Activated naive CD4-positive, alpha-beta T cell (primary cell): ENCODE measurements at places on chromosomes 1 and 21.

DNA sequence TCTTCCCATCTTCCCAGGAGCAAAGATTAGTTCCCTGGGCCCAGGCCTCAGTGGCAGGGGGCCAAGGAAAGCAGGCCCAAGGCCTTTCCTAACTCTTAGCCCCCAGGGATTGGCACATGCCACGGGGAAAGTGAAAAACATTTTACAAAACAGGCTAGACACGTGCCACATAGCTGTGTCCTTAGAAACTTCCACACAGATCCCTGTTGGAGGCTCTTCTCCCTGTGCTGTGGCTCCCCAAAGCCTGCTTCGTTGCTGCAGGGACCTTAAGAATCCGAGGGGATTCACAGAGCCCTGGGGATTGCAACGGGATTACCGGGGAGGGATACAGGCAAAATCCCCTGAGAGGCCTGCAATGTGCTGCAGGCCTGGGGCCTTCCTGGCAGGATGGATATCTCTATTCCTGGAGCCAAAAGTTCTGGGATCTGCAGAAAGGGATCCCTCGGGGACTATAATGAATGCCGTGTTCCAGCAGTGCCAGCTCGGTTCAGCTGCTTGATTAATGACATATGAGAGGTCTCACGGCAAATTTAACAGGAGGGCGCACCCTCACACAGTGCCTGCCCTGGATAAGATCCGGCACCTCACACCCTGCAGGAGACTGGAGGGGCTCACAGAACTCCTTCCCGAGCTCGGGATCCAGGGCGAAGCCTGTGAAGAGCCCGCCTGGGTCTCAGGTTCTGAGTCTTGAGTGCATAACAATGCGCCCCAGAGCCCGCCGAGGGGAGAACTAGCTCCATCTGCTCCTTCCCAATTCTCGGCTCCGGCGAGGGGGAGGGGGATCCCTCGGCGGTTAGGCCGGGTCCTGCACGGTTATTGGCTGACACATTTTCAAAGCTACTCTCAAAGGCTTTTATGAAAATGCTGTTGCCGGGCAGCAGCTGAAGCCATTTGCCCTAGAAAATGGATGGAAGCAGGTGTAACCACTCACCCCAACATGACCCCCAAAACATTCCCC is 15.3 kb upstream of the RGS8 start:
- no peak for DNase-seq

GRCh38 chr1:71930511-71930910 is 351.8 kb downstream of the NEGR1 start:
- DNase-seq = no peak

DNA sequence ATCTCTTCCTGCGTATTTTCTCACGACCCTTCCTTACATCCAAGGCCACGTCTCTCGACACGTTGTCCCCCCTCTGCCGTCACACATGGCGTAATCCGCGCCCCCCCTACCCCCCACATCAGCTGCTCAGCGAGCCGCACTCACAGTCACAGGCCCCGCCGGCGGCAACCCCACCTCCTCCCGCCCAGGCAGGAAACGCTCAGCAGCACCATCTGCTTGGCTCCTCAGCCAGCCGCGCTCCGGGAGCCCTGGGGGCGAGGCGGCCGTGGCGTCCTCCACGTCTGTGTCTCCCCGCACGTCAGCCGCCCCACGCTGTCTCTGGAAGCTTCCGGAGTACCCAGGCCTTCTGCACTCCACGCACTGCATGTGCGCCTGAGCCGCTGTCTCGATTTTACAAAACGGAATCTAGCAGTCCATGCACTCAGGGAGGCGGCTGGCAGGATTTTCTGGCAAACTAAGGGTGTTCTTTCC is 64.6 kb downstream of the SIK1 start:
- peak; percentile 56 for DNase-seq

GRCh38 chr1:15231714-15232201 is 15.3 kb upstream of the FHAD1 start:
- no peak for DNase-seq

DNA sequence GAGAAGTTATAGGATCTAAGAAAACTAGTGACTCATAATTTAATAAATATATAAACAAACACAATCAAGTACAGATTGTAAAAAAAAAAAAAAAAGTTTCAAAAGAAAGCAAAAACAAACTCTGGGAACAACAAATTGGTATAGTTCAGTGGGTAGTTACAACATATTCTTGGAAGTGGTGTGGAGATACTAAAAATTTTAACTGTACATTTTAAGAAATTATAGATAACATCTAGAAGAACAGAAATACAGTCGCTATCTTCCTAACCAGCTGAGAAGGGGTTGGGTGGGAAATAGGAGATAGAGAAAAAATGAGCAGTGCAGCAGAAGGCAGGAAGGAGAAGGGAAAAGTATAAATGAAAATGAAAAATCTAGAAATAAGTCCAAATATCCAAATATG is 70.5 kb downstream of the LRRC8C start:
- DNase-seq = no peak

GRCh38 chr21:43302769-43303168 is 124.2 kb downstream of the SIK1 start:
- DNase-seq = no peak

GRCh38 chr1:112312879-112313278 is 83.1 kb upstream of the CTTNBP2NL start:
- DNase-seq = no peak

DNA sequence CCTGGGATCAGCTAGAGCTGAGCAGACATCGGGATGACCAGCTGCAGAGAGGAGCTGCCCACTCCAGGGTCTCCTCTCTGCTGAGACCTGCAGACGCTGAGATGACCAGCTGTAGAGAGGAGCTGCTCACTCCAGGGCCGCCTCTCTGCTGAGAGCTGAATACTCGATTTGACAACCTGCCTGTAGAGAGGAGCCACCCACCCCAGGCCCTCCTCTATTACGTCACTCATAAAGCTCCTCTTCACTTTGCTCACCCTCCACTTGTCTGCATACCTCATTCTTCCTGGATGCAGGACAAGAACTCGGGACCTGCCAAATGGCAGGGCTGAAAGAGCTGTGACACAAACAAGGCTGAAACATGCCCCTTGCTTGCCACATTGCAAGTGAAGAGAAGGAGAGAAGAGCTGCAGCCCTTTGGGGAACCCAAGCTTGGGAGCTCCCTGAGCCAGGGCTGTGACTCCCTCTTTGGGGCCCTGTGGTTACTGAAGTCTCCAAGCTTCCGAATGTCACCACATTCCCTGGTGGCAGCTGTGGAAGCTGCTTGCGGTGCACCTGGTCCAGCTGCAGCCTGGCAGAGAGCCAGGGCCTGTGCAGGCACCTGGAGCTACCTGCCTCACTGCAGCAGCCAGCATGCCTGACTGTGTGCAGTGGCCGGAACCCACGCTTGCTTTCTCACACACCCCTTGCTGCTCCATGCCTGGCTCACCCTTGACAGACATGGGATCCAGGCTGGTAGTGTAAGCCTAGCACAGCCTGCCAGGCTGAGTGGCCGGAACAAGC is 59.6 kb downstream of the CC2D1B start:
- DNase-seq = no peak

- DNase-seq = no peak
Observed at GRCh38 chr1:9183441-9183840, 51.1 kb upstream of the H6PD start.

GRCh38 chr1:74652711-74653139 is 20.9 kb downstream of the ERICH3 start:
- no peak for DNase-seq

GRCh38 chr1:40648200-40648599 is 17.3 kb downstream of the RIMS3 start:
- DNase-seq = no peak

DNA sequence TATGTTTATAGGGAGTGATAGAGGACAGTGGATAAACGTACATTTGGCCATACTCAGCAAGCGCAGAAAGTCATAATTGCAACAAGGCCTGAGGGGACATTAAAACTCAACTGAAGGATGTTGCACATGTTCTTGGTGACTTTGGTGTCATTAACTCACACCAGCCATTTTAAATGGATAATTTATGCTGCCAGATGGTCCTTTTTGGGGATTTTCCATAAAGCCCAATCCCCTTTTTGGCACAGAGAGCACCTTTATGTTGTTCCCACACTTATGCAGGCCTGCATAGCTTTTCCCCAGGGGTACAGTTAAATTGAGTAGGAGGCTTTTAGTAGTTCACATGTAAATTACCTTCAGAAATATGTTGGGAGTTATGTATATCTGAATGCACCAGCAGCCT is 279.6 kb downstream of the NFIA start:
- no peak for DNase-seq

DNA sequence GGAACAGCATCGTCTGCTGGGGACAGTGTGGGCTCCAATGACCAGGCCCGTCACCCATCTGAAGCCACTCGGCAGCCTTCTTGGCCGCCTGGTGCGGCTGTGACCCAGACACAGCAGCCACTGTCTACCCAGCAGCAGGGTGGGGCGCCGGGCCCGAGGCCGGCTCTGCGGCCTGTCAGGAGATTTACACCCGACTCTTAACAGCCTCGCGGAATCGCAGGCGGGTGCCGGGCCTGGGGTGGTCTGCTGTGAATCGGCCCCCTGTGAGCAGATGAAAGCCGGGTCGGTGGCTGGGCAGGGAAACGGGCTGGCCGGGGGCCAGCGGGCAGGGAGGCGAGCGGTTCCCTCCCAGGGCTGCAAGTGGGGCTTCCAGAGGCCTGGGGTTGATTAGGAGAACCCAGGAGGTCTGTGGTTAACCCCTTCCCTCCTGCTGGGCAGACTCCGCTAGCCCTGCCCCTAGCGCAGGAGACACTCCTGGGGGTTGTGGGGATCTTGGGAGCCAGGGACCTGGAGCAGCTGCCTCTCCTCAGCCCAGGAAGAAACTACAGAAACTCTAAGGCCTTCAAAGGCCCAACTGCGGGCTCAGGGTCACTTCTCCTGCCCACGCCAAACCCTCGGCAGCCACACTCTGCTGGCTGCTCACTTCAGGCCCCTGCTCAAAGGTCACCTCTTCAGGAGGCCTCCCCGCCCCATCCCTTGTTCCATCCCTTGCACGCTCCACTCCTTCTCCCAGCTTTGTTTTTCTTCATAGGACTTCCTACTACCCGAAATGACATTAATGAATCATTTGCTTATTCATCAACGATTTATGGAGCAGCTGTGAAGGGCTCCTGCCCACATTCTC is 15.6 kb downstream of the RUNX3 start:
- no peak for DNase-seq

DNA sequence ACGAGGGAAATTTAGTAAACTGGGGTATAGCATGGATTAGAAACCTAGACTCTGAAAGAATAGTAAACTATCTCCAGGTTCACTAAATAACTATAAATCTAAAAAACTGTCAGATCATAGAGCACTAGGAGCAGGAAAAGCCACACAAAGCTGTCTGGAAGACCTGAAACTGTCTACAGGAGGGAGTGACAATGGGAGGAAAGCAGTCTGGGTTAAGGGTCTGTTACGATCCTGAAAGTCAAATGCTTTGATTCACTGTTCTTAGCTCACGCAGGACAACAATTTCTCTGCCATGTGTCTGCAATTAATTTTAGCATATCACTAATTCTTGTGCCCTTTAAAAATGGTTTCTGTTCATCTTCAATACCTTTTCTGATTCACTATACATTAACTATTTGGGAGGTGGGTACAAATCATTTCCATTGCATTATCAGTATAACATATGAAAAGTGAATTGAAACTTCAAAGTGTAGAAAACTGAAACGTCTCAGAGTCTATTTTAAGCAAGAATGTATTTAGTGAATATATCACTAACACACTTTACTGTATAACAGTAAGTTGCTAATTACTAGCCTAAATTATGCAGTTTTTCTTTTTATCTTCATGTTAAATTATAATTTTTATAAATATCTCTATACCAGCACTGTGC is 18.4 kb downstream of the CEP170 start:
- DNase-seq = no peak

- no peak for DNase-seq
Observed at GRCh38 chr21:32705139-32705538, 22.7 kb downstream of the SYNJ1 start.

- DNase-seq = peak; percentile 18
Observed at GRCh38 chr1:20430355-20431175, 55.4 kb downstream of the CAMK2N1 start.

DNA sequence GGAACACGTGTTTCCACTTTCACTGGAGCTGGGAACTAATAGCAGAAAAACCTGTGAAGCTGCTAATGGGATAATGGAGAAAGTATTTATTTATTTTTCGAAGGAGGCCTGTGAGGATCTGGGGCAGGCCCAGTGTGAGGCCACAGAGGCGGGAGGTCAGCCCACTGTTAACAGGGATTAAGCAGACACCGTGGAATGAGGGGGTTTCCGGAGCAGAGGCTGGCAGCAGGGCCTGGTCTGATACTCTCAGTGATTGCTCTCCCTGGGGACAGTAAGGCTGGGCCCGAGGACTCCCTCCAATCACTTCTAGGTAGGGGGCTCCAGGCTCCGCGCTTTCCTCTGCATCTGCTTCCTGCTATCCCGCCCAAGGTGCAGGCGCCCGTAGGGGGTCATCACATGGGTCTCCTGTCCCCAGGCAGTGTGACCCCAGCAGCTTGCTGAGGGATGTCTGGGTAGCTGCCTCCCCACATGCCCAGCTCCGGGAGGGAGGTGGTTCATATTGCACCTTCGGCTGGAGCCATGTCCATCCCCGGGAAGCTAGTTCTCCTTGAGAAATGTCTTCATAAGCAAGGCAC is 28.8 kb upstream of the CDCA8 start:
- no peak for DNase-seq

DNA sequence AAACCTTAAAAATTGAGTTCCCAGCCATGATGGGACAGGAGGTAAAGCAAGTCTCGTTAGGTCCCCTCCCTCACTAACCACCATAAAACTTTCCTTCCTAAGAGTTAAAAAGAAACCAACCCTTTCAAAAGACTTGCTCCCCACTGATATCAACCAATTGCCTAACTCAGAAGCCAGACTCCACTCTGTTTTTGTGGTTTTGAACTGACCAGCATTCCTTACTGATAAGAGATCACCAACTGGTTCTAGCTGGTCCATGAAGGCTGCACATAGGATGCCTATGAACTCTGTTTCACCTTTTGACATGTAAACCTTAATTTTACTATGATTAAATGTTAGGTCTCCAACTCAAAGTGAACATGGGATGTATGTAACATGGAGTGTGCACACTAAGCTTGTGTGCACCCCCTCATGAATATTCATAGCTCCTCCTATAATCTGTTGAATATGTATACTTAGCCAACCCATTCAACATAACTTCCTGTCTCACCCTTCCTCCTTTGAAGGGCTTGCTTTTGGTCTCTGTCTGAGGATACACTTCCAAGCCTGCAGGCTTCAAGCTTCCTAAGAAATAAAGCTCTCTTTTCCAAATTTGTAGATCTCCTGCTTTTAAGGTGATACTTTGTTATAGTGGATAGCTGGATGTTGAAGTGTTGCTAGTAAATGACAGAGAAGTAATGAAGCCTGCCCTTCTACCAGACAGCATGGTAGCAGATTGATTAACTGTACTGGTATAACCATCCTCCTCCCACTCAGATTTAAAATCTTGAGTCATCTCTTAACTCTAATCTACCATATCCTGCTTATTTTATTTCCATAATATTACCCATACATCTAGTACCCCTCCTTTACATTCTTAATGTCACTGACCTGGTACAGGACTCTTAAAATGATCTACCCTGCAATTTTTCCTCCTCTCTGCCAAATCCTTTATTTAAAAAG is 95.6 kb downstream of the ZNF644 start:
- DNase-seq = no peak
